Hematopoietic multipotent progenitor cell treated with erythropoietin and hydrocortisone succinate and interleukin-3 and kit ligand, for 8 days (in vitro differentiated cells): ENCODE measurements at places on chromosomes 13 and 19.

- DNase-seq, result no peak
Observed at GRCh38 chr19:54271106-54271505, 9.8 kb downstream of the LILRB2 start.

DNA sequence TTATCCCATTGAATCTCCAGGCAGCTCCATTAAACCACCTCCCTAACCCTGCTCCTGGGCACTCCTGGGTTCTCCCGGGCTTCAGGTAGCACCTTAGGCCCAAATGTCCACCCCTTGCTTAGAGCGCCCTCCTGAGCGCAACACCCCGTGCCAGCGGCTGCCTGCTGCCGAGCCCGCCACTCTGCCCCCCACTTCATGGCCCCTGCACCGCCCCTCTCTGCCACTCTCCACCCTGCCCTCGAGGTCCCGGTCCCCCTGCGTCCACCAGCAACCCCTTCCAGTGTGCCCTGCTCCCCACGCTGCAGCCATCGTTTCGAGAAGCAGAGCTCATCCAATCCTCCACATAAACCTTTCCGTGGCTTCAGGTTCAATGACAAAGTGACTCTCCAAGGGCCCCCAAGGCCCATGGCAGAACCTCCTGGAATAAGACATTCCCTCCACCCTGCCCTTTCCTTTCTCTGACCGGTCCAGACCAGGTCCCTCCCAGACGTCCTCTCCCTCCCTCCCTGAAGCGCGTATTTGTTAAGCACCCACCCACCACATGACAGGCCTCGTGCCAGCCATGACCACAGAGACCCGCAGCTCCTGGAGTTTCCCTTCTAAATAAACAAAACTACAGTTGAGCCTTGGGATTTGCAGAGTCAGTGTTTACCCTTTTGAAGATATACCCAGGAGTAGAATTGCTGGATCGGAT, 66.6 kb downstream of the ARHGEF18 start:
- no peak for DNase-seq

- no peak for DNase-seq
Observed at GRCh38 chr13:29125191-29125933, 305.2 kb downstream of the MTUS2 start.

DNA sequence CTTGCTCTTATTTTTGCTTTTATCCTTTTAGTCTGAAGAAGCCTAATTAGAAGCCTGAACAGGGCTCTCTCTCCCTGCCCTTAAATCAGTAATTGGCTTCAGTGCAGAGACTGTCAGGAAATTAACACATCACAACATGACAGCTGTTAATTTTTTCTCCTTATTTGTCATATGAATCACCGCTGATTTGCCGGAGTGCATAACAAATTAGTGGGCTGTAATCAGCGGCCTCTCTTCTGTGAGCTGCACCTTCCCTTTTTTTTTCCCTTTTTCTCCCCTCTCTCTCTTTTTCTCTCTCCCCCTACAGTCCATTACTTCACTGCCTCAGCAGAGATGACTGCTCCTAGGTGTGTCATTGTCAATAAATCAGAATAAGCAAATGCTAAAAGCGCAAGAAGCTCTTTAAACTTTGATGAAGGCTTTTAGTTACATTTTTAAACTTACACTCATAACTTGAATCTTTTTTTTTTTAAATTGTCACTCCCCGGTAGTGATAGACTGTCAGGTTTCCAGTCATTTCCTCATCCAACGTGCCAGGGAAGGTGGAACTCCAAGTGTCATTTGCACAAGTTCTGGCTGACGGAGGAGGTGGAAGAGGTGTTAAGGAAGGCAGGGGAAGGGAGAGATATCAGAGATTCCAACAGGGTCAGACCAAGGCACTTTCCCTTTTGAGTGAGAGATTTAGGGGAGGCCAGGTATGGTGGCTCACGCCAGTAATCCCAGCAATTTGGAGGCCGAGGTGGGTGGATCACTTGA, 197.1 kb upstream of the TSHZ3 start:
- no peak for DNase-seq

DNA sequence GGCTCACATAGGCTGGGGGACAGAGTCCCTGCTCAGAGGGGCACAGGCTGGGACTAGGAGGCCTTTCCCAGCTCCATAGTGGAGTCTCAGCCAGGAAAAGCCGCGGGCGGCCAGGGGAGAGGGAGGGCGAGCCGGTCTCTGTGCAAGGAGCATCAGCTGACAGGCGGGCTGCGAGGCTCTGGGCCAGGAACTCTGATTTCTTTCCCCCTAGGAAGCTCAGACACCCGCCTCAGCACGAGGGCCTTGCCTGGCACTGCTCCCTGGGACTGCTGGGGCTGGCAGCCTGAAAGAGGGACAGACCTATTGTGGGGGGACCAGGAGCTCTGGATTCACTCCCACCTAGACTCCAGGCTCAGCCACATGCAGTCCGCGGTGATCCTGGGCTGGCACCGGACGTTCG, 2.2 kb upstream of the PLK5 start:
- DNase-seq, result no peak

- no peak for DNase-seq
Observed at GRCh38 chr19:35621708-35622107, 7.1 kb upstream of the RBM42 start.

DNA sequence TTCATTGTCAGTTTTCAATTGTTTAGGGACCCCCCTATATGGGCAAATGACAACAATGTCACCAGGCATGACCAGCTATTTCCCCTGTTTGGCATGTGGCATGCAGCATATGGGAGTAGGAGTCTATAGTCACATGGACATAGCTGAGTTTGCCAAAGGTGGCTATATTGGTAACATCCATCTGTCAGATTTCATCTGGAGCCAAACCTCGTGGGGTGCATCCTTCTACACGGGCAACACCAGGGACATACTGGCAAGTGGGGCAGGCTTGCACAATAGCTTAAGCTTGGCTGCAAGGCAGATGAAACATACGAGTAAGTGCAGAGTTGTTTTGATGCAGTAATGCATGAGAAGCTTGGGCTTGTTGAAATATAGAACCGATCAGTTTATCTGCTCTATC, 24.5 kb upstream of the ZNF816 start:
- DNase-seq, result no peak

DNA sequence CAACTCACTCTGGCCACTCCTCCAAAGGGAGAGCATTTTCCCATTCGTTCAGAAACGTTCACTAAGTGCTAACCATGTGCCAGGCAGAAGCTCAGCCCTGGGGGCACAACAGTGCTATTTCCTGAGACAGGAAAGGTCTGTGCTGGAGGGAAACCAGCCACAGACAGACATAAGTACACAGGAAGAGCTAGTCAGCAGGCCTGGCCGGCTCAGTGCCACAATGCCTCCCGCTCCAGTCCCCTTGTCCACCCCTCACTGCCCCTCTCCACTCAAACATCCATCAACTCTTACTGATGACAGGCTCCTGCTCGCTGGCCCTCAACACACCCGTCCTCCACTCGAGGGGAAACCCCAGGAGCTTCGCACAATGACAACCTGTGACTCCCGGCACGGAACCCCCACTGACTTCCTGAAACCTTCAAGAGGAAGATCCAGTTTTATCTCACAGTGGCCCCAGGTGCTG, 11.3 kb upstream of the PLA2G4C start:
- DNase-seq, result no peak

GRCh38 chr19:7562646-7563393, 27.3 kb downstream of the PNPLA6 start:
- peak; percentile 15 for DNase-seq

DNA sequence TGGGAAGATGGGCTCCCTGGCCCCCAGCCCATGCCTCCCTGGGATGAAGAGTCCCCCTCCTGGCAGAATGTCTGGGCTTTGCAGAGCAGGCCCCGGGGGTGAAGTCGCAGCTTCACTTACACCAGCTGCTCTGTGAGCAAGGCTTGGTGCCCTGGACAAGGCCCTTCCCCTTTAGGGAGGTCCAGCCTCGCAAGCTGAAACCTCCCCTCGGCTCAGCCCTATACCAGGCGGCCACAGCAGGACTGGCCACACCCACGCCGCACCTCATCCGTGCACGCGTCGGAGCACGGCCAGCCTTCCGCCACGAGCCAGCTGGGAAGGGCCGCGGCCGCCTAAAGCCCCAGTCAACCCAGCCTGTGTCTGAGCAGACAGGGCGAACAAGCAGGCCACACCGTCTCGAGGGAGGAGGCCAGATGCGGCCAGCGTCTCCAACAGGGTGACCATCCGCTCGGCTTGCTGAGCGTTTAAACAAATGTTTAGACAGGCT, 83.2 kb upstream of the MCF2L start:
- peak; percentile 72 for DNase-seq

GRCh38 chr19:16446108-16446723, 25.6 kb downstream of the EPS15L1 start:
- no peak for DNase-seq

- DNase-seq, result no peak
Observed at GRCh38 chr13:104426435-104426834, 1360.2 kb upstream of the SLC10A2 start.

- DNase-seq, result no peak
Observed at GRCh38 chr13:107968470-107968869, 246.9 kb downstream of the LIG4 start.

DNA sequence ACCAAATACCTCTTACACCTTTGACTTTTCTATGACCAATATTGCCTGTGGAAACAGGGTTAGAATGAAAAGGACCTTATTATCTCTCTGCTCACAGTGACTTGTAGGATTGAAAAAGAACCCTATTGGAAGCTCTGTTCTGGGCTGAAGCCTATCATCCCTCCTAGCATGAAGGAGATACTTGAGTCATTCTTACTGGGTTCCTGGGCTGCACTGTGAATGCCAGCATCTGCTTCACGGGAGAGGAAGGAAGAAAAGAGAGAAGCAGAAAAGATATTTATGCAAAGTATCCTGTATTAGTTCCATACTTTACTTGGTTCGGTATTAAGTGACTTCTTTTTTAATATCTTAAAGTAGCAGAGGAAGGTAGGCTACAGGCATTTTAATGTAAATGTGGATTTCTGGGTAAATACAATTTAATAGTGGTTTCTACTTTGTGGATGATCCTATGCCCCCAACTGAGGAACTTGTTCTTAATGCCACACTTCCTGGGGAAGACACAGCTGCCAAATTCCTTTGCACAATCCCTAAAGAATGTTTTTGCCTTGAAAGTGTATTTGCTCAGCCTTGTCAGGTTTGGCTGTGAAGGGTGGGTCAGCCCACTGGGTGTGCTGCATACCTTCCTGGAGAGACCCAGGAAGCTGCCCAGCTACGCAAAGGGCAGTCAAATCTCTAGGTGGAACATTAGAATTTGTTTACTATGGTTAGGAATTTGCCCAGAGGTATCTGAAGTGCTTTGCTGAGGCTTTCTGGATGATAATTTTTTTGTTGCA, 13.7 kb upstream of the SCEL start:
- no peak for DNase-seq

- no peak for DNase-seq
Observed at GRCh38 chr13:90388887-90389452, 958.5 kb upstream of the MIR17HG start.

GRCh38 chr19:7668842-7669241, at the start of gene RETN:
RETN (plus strand) TSS chr19:7669049; CDS start chr19:7669327, 278 bp downstream.
- no peak for DNase-seq

DNA sequence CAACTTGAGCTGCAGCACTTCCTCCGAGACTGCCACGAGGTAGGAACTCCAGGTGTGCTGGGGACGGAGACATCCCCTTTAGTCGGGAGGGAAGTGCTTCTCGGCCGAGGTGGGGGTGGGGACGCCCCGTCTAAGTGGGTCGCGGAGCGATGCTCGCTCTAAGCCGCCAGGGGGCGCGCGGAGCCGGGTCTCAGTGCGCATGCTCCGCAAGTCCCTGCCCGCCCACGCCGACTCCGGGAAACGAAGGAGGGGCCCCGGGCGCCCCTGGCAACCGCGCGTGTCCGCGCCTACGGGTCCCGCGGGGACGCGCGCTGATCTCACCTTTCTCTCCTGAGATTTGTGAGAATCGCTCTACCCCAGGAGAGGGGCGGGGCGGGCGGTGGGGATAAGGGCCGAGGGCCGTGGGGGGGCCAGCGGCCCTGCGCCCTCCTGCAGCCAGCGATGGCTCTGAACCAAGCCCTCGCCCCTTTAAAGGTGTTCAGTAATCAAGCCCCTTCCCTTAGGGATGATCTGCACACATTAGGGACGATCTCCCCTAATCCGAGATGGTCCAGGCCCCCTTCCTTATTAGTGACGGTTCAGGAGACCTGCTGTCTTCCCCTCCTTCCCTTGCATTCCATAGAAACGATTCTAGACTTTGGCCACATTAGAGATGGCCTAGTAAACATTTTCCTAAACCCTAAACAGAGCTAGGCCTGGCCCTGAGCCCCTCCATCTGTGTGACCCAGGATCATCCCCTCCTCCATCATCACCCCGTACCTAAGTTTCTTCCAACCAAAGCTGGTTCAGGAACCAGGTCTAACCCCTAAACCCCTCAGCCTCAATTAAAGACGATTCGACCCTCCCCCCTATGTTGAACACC, 47.3 kb upstream of the SHKBP1 start:
- DNase-seq, result peak; percentile 81

- DNase-seq, result no peak
Observed at GRCh38 chr13:47133011-47133445, 236.2 kb upstream of the HTR2A start.

DNA sequence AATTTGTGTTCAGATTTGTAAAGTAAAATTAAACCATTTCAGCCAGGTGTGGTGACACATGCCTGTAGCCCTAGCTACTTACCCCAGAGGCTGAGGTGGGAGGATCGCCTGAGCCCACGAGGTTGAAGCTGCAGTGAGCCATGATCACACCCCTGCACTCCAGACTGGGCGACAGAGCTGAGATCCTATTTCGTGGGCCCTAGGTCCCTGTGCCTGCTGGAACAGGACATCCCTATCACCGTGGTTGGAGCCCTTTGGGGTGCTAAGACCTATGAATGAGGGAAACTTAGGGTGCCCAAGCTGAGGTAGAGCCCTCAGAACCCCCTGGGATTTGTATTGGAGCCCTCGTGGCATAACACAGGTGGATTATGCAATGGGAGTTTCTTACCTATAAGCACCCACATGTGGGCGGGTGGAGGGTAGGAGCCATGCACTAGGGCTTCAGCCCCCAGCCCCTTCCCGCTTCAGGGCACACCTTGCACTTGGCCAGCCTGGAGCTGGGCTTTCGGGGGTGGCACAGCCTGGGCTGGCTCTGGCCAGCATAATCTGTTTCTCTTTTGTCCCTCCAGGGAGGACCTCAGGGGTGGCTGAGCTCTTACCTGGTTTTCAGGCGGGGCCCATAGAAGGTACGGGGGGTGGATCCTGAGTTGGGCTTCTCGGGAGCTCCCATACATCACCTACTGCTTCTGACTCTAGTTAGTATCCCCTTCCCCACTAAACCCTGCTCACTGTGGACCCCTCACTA, 7.2 kb upstream of the USF2 start:
- no peak for DNase-seq

GRCh38 chr13:80501556-80501955, 160.6 kb upstream of the SPRY2 start:
- no peak for DNase-seq

GRCh38 chr19:57099199-57099661, 20.6 kb upstream of the USP29 start:
- peak; percentile 49 for DNase-seq

DNA sequence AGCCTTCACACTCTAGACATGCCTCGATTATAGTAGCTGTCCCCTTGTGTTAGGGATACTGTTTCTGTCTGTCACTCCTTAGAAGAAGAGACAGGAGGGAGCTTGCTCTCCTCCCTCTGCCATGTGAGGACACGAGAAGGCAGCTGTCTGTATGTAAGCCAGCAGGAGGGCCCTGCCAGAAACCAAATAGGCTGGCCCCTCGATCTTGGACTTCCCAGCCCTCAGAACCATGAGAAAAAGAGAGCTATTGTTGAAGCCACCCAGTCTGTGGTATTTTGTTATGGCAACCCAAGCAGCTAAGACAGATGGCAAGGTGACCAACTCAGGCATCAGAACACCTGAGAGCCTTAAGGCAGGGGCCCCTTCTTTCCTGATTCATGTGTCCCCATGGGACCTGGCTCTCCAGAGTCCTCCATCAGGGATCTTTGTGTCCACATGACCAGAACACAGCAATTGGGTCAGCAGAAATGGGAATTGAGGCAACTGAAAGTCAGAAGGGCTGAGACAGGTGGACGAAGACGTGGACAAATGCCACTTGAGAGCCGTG, 65.6 kb upstream of the NPAS1 start:
- DNase-seq, result no peak
